Upper lobe of left lung (tissue), 6 donors: ENCODE measurements at places on chromosomes 5 and 9.

DNA sequence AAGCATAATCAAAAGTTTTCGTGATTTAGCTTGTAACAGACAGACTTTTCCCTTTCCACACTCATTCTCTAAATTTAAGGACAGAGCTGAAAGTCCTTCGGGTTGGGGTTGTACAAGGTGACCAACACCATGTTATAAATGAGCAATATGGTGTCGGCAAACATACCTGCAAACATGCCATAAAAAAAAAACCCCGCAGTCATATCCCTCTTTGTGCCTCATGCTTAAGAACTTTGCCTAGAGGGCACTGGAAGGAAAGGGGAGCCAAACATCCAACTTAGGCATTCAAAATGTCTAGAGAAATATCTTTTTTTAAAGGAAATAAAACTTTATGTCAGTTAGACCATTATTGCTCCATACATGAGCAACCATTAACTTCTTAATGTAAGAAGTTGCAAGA, 73.2 kb downstream of the TLE1 start:
- peaks cover 40% of the 10 kb centered on the region for H3K36me3 ChIP-seq
- H3K27me3 ChIP-seq: no peaks in the 10 kb centered on the region
- H3K4me1 ChIP-seq: no peaks in the 10 kb centered on the region
- DNase-seq: no peak
- no peak overlapping the region for H3K27ac ChIP-seq
- no peak overlapping the region for H3K4me3 ChIP-seq

- H3K36me3 ChIP-seq: no peaks in the 10 kb centered on the region
- no peak overlapping the region for H3K4me3 ChIP-seq
- no peak for DNase-seq
Observed at GRCh38 chr5:43357878-43358281, 44.7 kb upstream of the HMGCS1 start.

DNA sequence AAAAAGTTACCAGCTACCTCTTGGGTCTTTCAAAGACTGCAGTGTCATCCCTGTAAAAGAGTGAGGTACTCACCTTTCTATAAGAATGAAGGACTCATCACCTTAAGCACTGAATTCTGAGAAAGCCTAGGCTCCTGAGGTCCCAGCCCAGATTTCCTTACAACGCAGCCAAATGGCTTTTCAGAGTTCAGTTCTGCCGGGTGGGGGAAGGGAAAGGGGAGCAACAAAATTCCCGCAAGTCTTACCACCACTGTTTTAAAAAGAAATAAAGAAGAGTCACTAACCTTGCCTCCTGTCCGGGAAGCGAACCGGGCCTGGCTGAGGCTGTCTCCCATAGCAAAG, 373 bp downstream of the ADAMTS12 start:
- peak overlapping the region; percentile 48 for H3K4me3 ChIP-seq
- DNase-seq: no peak
- peaks cover 14% of the 10 kb centered on the region for H3K4me1 ChIP-seq
- H3K36me3 ChIP-seq: no peaks in the 10 kb centered on the region

GRCh38 chr5:126926187-126926586, 104.2 kb downstream of the MARCHF3 start:
- peaks cover 7% of the 10 kb centered on the region for H3K4me1 ChIP-seq
- H3K27ac ChIP-seq: no peak overlapping the region
- DNase-seq: no peak
- H3K27me3 ChIP-seq: no peaks in the 10 kb centered on the region
- H3K4me3 ChIP-seq: no peak overlapping the region

DNA sequence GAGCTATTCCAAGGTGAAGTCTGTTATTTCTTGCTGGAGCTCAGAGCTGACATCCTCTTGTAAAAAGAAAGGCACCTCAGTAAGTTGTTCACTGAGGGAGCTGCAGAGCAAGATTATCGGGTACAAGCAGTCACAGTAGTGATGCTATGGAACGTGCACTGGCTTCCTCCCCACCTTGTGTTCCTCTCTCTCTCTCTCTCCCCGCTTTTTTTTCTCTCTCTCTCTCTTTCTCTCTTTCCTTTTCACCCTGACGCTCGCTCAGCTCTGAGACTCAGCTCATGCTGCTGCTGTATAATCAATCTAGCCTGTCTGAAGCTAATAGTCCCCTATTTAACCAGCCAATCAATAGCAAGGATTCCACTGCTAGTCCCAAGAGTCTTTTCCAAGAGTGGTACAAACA, 587.6 kb upstream of the CDH18 start:
- DNase-seq: no peak
- H3K4me3 ChIP-seq: no peak overlapping the region
- no peaks in the 10 kb centered on the region for H3K4me1 ChIP-seq
- no peaks in the 10 kb centered on the region for H3K27me3 ChIP-seq

GRCh38 chr5:40227366-40227765, 452.3 kb upstream of the PTGER4 start:
- H3K4me1 ChIP-seq: no peaks in the 10 kb centered on the region
- H3K27me3 ChIP-seq: no peaks in the 10 kb centered on the region
- H3K4me3 ChIP-seq: no peak overlapping the region

DNA sequence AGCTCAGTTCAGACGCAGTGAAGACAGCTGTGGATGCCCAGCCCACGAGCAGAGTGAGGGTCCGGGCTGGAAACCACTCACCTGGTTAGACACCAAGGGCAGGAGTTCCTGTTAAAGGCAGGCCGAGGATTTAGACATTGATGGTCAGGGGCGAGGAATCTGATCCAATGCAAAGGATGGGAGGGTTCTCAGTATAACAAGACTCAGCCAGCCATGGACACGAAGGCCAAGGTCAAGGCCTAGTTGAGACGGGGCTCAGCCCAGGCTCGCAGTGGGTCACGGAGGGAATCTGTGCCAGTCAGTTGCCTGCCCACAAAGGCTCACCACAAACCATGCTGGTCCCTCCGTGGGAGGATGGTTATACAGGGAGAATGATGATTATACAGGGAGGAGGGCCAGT, 63.3 kb upstream of the FCN1 start:
- no peaks in the 10 kb centered on the region for H3K36me3 ChIP-seq
- H3K27me3 ChIP-seq: no peaks in the 10 kb centered on the region
- no peak for DNase-seq
- no peak overlapping the region for H3K4me3 ChIP-seq
- H3K4me1 ChIP-seq: no peaks in the 10 kb centered on the region

DNA sequence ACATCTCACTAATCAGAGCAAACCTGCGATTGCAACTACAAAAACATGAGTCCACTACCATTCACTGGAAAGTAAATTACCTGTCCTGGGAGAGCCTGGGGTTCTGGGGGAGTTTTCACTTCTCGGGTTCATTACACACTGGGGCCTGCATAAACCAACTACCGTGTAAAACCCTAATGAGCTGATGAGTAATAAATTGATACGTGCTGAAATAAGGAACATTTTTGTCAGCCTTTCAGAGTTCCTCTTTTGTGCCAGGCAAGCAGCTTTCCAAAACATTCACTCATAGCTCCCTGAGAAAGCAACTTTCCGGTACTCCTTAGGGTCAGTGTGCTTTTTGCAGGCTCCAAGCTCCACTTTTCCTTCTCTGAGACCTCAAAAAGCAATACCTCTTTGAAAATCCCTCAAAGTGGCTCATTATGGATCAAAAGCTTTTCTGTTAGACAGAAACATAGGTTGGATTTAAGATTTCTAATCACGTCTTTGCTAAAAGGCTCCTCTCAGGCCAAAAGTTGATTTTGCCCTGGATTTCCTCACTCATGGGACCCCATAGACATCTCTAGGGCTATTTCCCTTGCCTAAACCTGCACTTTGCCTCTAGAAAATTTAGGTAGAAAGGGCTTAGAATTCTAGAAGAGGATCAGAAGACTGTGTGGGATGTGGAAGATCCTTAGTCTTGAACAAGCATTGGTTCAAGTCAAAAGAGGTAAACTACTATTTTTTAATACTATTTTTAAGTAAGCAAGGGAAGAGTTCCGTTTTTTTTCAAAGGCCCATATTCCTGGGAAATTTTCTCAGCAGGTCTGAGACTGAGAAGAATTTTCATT, 74.8 kb downstream of the ST8SIA4 start:
- H3K27ac ChIP-seq: peak overlapping the region; percentile 20
- DNase-seq: no peak
- H3K4me1 ChIP-seq: peaks cover 9% of the 10 kb centered on the region
- no peaks in the 10 kb centered on the region for H3K36me3 ChIP-seq

DNA sequence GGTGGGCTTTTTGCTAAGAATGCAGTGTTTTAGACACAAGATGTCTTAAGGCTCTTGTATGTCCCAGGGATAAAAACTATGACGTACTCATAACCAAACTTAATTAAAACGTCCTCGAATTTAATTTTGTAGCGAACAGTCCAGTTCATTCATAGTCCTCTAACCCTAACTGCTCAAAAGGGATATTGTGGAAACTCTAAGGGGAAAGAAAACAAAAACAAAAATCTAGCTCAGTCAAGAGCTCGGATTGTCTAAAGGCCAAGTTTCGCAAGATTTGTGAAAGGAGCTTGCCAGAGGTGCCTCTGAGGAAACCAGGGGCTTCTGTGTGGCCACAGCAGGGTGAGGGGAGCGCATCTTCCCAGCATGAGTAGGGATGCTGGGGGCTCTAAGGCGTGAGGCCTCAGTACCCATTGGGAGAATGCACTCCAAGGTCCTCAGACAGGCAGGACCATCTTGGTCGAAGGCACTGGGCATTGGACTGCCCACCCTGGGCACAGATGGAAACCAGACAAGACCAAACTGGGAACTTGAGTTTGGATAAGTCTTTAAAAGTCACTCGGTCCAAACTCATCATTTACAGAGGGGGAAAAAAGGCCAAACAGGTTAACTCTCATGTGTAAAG, 71.8 kb downstream of the PRRT1B start:
- no peaks in the 10 kb centered on the region for H3K27me3 ChIP-seq
- H3K36me3 ChIP-seq: peaks cover 76% of the 10 kb centered on the region
- DNase-seq: no peak
- H3K4me1 ChIP-seq: peaks cover 7% of the 10 kb centered on the region
- H3K27ac ChIP-seq: no peak overlapping the region
